Stimulated activated CD4-positive, alpha-beta T cell treated with anti-CD3 and anti-CD28 coated beads, Interleukin-12 subunit alpha, Interleukin-12 subunit beta, amount 100 ng/mL, for 48 hours (primary cell): ENCODE measurements at places on chromosomes 7 and 10.

DNA sequence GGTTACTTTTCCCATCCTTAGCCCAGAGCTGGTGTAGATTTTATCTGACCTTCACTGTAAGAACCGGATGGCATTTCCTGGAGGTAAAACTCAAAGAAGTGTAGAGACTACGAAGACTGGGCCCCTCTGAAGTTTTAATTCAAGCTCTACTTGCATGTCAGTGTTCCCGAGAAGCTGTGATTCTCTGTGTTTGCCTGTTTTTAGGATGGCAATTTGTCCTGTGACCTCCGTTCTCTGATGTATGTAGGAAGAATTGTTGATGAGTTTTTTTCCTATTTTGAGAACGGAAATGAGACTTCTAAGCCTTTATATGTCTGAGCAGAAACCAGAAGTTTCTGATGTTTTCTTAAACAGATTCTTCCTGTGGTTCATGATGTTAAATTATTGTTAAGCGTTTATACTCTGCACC lies 94.1 kb downstream of the CDCA7L start:
- no peak for DNase-seq

- no peak for DNase-seq
Measured at GRCh38 chr7:446289-446935, 73.2 kb downstream of the PDGFA start.

GRCh38 chr10:6195846-6196245 lies 6.9 kb upstream of the PFKFB3 start:
- DNase-seq = no peak

- no peak for DNase-seq
Measured at GRCh38 chr7:116551692-116552091, 26.9 kb downstream of the CAV1 start.

DNA sequence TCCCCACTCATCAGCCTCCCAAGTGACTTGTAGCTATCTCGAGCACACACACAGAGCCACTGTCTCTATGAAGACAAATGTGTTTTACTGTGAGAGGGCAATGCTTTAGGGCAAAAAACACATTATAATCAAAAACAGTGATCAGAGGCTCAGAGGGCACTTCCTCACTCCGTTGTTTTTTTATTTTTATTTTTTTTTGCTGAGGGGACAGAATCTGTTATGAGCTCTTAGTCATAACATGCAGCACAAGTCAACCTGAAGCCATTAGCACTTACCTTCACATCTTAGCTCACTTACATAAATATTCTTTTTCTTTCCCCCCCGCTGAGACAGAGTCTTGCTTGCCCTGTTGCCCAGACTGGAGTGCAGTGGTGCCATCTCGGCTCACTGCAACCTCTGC lies 157.7 kb downstream of the CALN1 start:
- no peak for DNase-seq

- no peak for DNase-seq
Measured at GRCh38 chr7:139783647-139784385, 6.0 kb upstream of the HIPK2 start.

DNA sequence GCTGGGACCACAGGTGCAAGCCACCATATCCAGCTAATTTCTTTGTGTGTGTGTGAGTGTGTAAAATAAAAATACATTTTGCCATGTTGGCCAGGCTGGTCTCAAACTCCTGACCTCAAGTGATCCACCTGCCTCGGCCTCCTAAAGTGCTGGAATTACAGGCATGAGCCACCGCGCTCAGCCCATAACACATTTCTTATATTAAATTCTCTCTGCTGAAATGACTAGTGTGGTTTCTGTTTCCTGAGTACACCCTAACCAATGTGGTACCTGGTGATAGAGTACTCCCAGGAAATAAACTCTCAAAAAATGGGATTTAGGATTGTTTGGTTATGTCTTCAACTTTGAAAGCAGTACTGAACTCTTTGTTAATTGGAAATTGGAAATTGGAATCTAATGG lies 19.4 kb upstream of the FHIP2A start:
- no peak for DNase-seq

GRCh38 chr10:127921075-127921752 lies 14.3 kb downstream of the PTPRE start:
- no peak for DNase-seq

- DNase-seq = no peak
Measured at GRCh38 chr10:58177362-58177947, 90.2 kb downstream of the IPMK start.
